ENCODE measurements at places on chromosomes 1 and 21. TPM values are rescaled to one million over a fixed set of nuclear protein-coding genes. Genes with fewer than 3 reads are reported as not detected.

Gene SESN2
- 10.1 TPM for total RNA-seq

Gene TNFAIP8L2
- 4.6 TPM for total RNA-seq

Gene KCNK2
- total RNA-seq = 0.10 TPM

Gene LPAR3
- total RNA-seq = 0.84 TPM

Gene HLX
- total RNA-seq = 7.6 TPM

Gene ZFP69
- 1.0 TPM for total RNA-seq

Gene IVL
- not detected for total RNA-seq

Data from mononuclear cell (primary cell).